ENCODE measurements at places on chromosomes 11 and 22.

GRCh38 chr11:11025087-11025486 is 167.2 kb upstream of the ZBED5 start:
- no peak for DNase-seq

DNA sequence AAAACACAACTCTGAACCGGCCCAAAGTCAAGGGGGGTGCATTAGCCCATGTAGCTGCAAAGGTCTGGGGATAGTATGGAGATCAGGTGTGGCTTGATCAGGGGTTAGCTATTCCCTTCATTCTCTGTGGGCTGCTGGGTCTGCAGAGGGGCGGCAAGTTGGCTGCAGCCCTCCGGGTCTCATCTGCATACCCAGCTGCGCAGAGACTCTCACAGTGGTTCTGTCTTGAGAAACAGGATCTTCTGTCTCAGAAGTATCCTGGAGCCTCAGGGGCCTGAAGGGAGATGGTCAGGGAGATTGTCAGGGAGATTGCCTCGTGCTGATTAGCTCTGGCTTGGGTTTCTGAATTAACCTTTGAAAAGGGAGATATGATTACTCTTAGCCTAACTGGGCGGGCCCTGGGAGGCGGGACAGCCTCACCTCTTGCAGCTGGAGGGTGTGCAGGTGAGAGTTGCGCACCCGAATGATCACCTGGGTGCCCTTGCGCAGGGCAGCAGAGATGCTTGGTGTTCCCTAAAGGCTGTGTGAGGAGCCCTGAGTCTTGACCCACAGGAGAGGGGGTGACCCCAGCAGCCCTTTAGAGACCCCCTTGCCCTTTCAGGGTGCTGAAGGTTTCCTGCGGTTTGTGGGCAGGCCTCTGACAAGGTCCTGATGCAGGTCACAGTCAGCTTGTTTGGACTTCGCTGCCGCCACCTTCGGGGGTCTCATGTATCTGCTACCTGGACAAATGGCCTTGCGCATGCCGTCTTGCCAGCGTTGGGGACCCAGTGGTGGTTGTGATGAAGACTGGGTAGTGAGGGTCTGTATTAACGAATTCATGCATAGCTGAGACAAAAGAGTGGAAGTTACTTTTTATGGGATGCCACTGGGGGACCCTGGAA is 7.3 kb downstream of the ARHGAP8 start:
- DNase-seq, result no peak

DNA sequence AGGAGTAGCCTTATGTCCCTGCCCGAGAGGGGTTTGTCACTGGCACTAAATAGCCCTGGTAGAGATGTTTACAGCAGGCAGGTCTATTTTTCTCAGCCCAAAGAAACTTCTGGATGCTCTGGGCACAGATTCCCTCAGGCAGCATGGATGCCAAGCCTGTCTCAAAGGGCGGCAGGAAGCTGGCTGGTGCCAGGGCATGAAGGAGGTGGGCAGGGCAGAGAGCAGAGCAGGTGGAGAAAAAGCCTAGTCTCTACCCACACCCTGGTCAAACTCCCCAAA is 4.1 kb upstream of the GAS2L1 start:
- no peak for DNase-seq

DNA sequence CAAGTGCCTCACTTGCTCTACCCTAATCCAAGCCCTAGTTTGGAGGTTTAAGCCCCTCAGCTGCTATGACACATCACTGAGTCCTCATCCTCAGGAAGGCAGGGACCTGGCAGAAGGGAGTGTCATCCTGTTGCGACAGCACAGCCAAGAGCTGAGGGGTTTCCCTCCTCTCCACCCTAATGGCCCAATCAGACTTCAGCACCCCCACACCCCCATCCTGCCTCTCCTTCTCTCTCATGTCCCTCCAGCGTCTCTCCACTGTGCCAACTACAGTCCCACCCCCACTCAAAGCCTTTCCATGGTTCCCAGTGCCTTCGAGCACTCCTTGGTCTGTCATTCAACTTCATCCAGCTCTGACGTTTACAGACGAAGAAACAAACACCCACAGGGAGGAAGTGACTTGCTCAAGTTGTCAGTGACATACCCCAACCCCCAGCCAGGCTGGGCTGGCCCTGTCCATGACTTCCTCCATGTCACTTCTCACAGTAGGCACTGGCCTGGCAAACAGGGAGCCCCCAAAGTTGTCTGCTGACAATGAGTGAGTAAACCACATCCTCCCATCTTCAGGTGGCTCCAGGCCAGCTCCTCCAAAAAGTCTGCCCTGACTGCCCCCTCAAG is 15.6 kb downstream of the ARAP1 start:
- peak; percentile 64 for DNase-seq

DNA sequence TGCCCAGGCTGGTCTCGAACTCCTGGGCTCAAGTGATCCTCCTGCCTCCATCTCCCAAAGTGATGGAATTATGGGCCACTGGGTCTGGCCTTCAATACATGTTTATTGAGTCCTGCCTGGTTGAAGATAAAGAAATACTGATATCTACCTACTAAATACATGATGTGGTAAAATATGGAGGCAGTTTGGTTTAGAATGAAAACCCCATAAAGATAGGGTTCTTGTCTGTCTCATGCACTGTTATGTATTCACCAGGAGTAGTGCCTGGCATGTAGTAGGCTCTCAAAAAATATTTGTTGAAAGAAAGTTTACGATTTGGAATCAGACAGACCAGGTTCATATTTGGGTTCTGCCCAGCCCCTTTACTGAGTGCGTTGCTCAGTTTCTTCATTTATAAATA is 21.1 kb downstream of the STIM1 start:
- DNase-seq, result no peak

DNA sequence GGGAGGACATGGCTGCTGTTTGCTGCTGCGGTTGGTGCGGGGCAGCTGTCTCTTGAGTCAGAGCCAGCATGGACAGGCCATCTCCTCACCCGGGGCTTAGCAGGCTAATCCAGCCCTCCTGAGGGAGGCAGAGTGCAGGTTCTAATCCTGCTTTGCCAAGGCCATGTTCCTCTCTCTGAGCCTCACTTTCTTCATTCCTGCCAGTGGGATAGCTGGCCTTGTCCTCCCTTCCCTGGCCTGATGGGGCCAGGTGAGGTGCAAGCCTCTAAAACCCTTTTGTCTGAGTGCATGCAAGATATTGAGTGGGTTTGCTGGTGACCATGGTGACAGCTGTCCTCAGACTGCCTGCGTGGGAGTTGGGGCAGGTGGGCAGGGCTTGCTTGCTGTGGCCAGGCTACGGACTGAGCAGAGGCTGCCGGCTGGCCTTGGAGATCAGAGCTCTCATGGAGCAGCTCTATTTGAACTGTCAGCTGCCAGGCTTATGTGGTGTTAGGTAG is 3.6 kb downstream of the USP35 start:
- no peak for DNase-seq

DNA sequence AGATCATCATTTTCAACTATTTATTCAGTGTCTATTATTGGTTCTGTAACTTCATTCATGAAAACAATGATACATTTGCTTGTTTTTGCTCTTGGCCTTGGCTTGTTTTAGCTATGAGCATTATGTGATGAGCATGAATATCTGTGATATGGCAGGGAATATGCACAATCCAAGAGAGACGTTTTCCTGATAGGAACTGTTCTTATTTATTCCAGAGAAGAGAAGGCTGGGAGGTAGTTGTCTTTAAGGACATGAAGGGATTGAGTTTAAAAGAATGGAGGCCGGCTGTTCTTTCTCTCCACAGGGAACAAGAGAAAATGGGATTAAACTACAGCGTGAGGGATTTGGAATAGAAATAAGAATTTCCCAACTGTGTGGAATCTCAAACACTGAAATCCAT is 30.3 kb downstream of the BLID start:
- no peak for DNase-seq

- DNase-seq, result no peak
Observed at GRCh38 chr11:87173185-87174039, 135.7 kb downstream of the TMEM135 start.

- no peak for DNase-seq
Observed at GRCh38 chr11:88327061-88327460, 10.5 kb downstream of the CTSC start.
